ENCODE measurements at places on chromosomes 1 and 21. TPM values are rescaled to one million over a fixed set of nuclear protein-coding genes. Genes with fewer than 3 reads are reported as not detected.

DNA sequence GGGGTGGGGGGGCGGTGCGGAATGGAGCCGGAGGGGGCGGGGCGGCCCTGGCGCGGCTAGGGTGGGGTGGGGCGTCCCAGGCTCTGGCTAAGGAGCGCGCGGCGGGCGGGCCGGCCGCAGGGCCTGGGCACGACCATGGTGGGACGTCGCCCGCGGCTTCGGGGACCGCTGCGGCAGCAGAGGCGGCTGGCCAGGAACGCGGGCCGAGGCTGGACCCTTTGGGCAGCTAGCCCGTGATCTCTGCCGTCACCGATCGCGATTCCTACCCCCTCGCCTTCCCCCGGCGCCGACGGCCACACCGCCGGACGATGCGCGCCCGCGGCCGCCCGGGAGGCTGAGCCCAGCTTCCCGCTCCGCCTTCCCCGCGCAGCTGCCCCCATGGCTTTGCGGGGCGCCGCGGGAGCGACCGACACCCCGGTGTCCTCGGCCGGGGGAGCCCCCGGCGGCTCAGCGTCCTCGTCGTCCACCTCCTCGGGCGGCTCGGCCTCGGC lies at the start of gene MAP3K21:
Gene MAP3K21, plus strand, starts transcription at position 74 of the 491 bp plus-strand sequence. Its CDS starts 305 bp downstream, at position 379.
- no peak for DNase-seq

The STUM gene
- not detected for total RNA-seq

- DNase-seq = no peak
Observed at GRCh38 chr1:33930346-33931110, 66.6 kb downstream of the HMGB4 start.

The NSUN4 gene
- 29.4 TPM for total RNA-seq

- DNase-seq = no peak
Observed at GRCh38 chr1:245353915-245354775, 199.4 kb downstream of the KIF26B start.

DNA sequence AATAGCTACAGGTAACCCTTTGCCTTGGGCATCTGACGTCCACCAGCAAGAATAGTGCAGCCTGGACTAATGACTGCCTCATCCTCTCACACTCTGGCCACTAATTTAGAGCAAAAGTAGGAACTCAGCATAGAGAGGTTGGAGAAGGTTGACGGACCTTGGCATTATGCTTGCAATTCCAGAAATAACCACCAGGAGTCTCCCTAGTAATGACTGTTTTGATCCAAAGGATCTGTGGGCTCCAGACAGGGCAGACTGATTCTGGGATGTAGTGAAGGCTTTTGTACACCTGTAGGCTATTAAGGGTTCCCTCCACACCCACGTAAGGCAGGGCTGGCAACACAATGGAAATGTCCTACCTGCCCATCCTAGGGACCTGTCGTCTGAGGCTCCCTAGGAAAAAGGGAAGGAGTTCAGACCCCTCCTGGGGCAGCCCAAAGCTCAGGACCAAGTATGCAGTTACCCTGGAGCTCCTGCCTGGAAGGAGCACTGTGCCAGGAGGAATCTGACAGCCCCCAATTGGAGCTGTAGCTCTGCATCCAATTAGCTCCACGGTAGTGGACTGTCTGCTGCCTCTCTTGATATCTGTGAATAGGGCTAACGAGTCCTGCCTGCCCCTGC lies 91.0 kb upstream of the TMEM51 start:
- no peak for DNase-seq

- DNase-seq = no peak
Observed at GRCh38 chr1:8189931-8190483, 127.9 kb upstream of the SLC45A1 start.

- DNase-seq = no peak
Observed at GRCh38 chr1:220139966-220140365, 46.0 kb downstream of the IARS2 start.

The TBX15 gene
- not detected for total RNA-seq

DNA sequence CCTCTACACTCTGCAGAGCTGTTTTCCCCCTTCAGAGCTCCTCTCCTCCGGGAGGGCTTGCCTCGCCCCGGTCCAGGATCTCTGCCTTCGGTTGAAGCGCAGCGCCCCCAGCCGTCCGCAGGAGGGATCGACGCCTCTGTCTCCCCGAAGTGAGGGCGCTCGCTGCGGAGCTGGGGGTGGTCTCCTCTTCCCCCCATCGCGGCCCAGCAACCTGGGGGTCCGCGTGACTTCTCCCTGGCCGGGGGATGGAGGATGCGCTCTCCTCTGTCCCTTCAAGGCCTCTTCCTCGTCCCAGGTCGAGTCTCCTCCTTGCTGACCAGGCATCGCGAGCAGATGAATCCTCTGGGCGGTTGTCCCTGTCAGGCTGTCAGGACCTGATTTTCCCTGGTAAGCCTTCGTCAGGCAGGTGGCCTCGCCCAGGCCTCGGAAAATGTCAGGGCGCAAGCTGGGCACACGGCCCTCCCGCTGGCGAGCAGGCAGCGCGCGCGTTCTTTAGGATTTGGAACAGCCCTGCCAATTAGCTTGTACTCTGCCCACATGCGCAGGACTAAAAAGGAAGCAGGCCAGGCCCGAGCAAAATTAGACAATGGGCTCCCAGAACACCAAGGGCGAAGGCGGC lies 90.5 kb downstream of the EDEM3 start:
- no peak for DNase-seq

The PCSK9 gene
- not detected for total RNA-seq

DNA sequence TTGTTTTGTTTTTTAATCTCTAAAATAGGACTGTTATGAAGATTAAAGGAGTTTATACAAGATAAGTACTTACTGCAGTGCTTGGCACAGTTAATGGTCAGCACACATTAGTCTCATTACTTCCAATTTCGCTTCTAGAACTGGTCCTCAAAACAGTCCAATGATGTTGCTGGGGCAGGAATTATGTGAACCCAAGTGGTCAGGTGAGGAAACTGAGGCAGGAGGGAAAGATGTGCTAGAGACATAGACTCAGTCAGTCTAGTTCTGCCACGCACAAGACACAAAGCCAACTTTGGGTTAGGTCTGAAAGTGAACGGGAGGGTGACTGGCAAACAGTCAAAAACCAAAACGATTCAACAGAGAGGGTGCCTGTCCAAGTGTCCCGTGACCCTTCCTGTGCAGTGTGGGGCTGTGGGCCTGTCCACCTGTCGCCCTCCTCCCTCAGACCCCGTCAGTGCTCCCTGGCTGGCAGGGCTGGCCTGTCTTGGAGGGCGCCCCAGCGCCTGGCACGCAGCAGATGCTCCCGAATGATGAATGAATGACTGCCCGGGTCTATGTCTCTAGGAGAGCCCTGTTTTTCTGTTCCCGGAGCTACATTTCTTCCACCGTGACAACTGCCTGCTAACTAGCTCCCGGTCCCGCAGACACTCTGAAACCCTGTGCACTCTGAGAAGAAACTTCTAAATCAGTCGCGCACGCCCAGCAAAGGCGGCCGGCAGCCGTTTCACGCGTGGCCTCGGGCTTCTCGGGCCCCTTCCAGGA lies 2.4 kb downstream of the LRP8 start:
- no peak for DNase-seq

DNA sequence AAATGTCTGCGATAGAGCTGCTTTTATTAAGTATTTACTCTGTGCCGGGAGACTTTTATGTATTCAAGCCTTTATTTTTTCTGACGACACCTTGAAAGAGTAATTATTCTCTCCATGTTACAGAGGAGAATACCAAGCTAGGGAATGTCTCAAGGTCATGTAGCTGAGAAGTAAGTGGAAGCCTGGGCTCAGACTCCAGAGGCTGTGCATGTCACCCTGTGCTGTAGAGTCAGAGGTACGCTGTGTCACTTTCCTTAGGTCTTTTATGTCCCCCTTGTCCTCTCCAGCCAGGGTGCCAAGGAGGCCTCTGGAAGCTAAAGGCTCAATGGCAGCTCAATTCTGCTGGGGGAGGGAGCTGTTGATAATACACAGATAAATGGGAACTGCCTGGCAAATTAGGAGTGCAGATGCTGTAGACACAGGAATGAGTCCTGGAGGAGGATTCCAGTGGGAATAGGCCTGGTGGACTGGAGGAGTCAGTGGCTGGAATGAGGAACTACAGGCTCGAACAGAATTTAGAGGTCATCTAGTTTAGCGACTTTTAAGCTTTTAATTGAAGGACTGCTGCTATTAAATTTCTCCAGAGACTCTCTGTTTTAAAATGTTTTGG lies 9.3 kb upstream of the IL19 start:
- no peak for DNase-seq

The LSS gene
- 59.5 TPM for total RNA-seq

The CFAP141 gene
- total RNA-seq = not detected

- DNase-seq = no peak
Observed at GRCh38 chr21:36757196-36757595, 58.3 kb downstream of the SIM2 start.

The GPR37L1 gene
- not detected for total RNA-seq

DNA sequence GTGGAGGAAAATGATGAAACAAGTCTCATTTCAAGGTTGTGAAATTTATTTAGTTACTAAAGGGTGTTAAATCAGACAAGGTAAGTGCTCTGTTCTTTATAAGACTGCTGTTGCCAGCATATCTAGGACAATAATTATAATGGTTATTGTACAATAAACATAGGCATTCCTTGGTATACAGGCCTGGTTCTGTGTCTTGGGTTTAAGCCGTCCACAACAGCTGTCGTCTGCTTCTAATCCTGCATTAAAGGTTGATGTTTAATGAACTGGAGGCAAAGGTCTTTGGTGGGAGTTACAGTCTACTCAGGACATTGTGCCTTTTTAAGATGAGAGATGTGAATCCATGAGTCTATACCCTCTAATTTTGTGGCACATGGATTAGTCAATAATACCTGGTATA lies 23.4 kb upstream of the FMO4 start:
- no peak for DNase-seq

The KCNJ10 gene
- 0.32 TPM for total RNA-seq

The HSD11B1 gene
- total RNA-seq = 4.3 TPM

GRCh38 chr1:108892356-108893140 lies 15.8 kb downstream of the GPSM2 start:
- DNase-seq = no peak

The LCE1F gene
- not detected for total RNA-seq

DNA sequence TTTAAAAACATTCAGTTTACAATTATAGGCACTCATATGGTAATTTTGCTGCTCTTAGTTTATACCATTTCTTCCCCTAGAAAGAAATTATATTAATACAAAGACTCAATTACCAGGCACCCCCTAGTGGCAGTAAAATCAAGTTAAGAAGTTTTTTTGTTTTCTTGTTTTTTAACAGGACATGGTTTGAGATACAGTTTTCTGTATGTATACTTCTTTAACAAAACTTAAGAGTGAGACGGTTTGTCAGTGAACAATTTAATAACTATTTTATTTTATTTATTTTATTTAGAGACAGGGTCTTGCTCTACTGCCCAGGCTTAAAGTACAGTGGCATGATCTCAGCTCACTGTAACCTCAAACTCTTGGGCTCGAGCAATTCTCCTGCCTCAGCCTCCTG lies 224.6 kb downstream of the FAF1 start:
- no peak for DNase-seq

The FCGR3A gene
- total RNA-seq = 1.5 TPM

- DNase-seq = no peak
Observed at GRCh38 chr21:28393279-28393678, 599.4 kb downstream of the LTN1 start.

- no peak for DNase-seq
Observed at GRCh38 chr1:215883004-215883403, 315.9 kb downstream of the KCTD3 start.

The CTSS gene
- 91.1 TPM for total RNA-seq

- DNase-seq = no peak
Observed at GRCh38 chr1:229599218-229599954, 26.5 kb downstream of the TAF5L start.

The SDF4 gene
- total RNA-seq = 110 TPM

- no peak for DNase-seq
Observed at GRCh38 chr1:206468571-206468970, 1.7 kb upstream of the IKBKE start.
